ENCODE measurements at places on chromosomes 2 and 18.

GRCh38 chr18:60664736-60665135 lies 292.2 kb upstream of the MC4R start:
- DNase-seq: no peak

DNA sequence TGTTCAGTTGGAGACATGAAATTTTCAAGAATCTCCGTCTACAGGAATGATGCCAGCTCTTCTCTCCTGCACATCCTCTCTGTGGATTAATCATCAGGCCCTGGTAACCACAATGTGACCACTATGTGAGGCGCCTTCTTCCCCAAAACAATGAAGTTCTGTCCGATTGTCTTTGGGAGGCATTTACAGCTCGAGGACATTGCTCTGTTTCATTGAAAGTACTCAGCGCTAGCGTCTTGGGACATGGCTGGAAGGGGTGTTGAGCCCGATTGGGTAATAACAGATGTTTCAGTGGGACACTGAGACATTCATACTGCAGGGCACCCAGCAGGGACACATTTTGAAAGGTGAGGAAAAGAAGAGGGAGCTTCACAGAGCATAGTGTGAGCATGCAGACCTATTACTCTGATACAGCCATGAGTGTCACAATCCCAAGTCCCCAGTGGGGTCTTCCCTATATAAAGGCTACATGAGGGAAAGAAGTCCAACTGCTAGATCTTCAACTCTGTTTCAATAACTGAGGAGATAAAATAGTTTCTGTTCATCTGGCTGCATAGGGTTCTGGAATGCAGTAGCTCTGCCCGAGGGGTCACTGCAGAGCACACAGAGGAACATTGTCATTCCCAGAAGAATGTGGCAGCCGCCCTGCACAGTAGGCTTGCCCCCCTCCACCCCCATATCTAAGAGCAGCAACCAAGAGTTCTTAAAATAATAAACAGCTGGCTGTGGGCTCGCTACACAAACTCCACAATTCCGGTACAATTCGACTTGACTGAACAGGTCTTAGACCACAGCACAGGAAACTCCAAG lies 237.3 kb downstream of the OSR1 start:
- no peak for DNase-seq

- no peak for DNase-seq
Observed at GRCh38 chr2:69026026-69026425, 13.0 kb downstream of the ANTXR1 start.

GRCh38 chr2:218785103-218785502 lies 3.2 kb downstream of the CYP27A1 start:
- no peak for DNase-seq

- no peak for DNase-seq
Observed at GRCh38 chr2:102029952-102030351, 38.2 kb downstream of the IL1R2 start.

- no peak for DNase-seq
Observed at GRCh38 chr2:71608034-71608433, 154.7 kb downstream of the DYSF start.

GRCh38 chr2:213834746-213835145 lies 550.5 kb downstream of the SPAG16 start:
- no peak for DNase-seq

- no peak for DNase-seq
Observed at GRCh38 chr2:57516698-57517340, 529.8 kb upstream of the VRK2 start.

DNA sequence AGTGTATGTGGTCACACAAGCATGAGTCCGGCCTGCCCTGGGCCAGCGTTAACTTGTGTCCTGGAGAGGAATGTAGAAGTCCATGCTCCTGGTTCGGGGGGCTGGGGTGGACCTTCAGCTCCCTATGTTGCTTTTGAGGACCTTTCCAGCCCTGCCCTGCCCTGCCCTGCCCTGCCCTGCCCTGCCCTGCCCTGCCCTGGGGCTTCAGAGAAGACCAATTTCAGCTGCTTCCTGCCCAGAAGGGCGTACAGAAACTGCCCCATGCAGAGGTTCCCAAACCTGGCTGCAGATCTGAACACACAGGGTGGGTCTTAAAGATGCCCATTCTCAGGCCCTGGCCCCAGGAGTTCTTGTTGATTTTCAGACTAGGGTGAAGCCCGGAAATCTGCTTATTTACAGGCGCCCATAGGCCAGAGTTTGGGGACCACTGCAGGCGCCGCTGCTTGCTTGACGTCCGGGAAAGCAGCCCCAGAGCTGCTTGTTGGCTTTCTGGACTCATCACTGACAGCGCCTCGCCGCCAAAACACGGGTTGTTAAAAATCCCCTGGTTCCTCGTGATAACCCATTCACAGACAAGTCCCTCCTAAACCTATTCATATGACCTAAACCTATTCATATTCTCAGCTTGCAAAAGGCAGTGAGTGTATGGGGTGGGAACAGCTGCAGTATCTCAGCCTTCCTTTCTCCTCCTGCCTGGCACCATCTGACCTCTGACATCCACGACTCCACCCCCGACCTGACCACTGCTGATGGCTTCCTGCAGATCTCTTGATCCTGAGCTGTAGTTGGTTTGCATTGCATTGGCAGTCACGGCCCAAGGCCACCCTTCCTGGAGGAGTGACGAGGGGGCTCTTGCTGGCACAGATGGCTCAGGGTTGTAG lies 198.3 kb downstream of the GLI2 start:
- DNase-seq: no peak

- DNase-seq: no peak
Observed at GRCh38 chr18:37487400-37487867, 78.2 kb downstream of the CELF4 start.

DNA sequence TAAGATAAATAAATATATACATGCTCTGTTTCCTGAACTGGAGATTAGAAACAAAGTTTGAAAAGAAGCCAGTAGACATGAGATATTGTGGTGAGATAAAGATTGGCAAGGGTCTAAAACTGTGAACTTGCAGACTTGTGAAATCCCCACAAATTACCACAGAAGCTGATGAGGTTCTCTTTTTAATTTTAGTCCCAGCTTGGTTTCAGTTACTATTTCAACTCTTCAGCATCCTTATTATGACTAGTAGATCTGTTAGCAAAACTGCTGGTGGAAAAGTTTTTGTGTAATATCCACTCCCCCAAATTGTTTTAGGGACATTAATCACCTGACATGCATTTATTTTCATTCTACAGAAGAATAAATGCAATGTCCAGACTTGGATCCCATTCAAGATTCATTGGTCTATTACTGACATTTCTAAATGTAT lies 20.8 kb downstream of the RASGRP3 start:
- DNase-seq: no peak

- no peak for DNase-seq
Observed at GRCh38 chr2:41717839-41718238, 330.0 kb upstream of the PKDCC start.

- no peak for DNase-seq
Observed at GRCh38 chr2:237474442-237474911, 12.6 kb upstream of the MLPH start.

GRCh38 chr18:76620321-76621170 lies 125.5 kb upstream of the ZNF516 start:
- DNase-seq: no peak

GRCh38 chr2:64338910-64339500 lies 115.0 kb upstream of the LGALSL start:
- DNase-seq: no peak

DNA sequence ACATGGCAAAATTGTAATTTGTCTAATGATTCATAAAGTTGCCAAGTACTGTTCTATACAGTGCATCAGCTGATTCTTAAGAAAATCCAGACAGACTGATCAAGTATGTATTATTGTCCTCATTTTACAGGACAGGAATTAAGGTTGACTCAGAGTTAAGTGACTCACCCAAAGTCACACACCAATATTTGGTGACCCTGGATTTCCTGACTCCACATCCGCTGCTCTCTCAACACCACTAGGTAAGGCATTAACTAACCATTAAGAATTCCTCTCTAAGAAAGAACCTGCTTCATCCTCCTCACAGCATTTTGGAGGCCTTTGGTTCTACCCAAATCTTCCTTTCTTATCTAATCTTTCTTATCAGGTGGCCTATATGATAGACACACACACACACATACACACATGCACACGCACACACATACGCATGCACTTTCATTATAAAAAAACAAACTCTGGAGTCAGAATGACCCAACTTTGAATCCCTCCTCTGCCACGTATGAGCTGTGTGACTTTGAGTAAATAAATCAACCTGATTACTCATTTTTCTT lies 150.8 kb downstream of the ANKRD44 start:
- DNase-seq: no peak

- no peak for DNase-seq
Observed at GRCh38 chr2:42929546-42930024, 137.2 kb upstream of the HAAO start.

DNA sequence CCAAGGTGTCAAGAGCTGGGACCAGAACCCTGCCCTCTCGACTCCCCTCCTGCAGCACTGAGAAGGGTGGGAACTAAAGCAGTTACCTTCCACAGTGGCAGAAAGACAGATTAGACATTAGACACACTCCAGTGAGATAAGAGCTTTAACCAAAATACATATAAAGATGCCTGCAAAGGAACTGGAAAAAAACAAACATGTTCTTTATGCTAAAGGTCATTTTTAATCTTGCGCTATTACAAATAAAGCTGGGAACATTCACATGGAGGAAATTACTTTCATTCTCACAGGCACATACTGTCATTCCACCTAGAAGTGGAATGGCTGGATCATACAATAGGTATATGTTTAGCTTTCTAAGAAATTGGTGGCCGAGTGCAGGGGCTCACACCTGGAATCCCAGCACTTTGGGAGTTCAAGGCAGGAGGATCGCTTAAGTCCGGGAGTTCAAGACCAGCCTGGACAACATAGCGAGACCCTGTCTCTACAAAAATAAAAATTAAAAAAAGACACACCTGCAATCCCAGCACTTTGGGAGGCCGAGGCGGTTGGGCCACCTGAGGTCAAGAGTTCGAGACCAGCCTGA lies 41.9 kb downstream of the C2orf76 start:
- DNase-seq: no peak

DNA sequence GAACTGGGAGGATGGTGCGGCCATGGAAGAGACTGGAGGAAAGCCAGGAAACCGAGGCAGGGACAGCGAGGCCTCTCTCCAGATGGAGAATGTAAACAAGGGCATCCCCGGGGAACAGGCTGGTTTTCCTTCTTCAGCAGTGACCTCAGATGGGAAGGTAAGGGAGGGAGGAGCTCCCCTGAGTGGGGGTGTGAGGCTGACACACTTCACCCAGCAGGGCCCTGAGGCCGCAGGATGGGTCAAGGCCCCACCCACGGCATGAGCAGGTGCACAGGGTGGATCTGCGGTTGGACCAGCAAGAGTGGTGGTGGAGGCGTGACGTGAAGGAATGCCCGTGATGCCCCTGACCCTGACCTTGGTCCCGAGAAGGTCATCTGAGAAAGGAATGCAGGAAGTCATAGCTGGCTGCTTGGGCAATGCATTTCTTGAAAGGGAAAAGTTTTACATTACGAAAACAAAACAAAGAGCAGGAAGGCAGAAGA lies 48.1 kb downstream of the ADCY3 start:
- DNase-seq: no peak

GRCh38 chr2:67037655-67038054 lies 359.5 kb upstream of the ETAA1 start:
- DNase-seq: no peak

- DNase-seq: no peak
Observed at GRCh38 chr2:124213977-124214587, 189.0 kb downstream of the CNTNAP5 start.

GRCh38 chr2:2800697-2801096 lies 469.6 kb upstream of the MYT1L start:
- DNase-seq: no peak

- DNase-seq: no peak
Observed at GRCh38 chr2:234211797-234212196, 161.3 kb downstream of the SPP2 start.

DNA sequence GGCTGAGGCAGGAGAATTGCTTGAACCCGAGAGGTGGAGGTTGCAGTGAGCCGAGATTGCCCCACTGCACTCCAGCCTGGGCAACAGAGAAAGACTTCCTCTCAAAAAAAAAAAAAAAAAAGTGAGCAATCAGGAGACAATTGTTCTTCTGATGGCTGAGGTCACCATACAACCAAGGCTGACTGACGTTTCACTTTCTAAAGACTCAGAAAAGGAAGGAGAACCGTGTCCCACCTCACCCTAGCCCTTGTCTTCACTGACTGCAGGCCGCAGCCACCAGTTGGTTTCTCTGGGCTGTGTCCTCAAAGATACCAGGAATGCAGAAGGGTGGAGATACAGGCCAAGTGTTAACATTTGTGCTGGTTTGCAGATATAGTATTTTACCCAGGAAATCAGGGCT lies 7.7 kb upstream of the SLC35F6 start:
- DNase-seq: no peak

GRCh38 chr2:197088694-197089093 lies 162.2 kb upstream of the PGAP1 start:
- DNase-seq: no peak

DNA sequence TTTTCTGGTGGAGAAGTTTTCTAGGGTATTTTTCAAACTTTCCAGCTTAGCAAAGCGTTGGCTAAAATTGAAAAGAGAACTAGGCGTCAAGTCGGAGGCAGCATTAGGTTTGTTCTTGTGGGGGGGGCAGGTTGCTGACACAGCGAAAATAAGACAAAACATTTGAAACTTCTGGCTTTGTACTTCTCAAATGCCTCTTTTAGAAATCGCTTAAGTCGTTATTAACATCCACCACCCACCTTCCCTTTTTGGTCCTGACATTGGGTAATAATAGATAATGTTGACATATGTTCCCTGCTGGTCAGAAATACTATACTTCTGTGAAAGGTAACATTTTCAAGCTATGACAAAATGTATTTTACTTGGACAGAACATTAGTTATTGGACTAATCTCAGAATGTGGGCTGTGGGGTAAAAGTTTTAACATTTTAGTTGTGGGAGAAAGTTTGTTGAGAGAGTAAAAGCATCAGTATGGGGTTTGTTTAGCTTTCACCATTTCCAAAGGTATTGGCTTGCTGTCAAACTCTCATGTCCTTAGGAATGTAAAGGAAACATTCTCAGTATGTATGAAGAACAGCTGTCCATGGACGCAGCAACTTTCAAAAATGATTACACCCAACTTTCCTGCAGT lies 88.1 kb upstream of the ZEB2 start:
- no peak for DNase-seq

GRCh38 chr2:14623237-14623636 lies 9.3 kb upstream of the LRATD1 start:
- DNase-seq: no peak

- no peak for DNase-seq
Observed at GRCh38 chr2:28338046-28338817, 54.4 kb upstream of the FOSL2 start.

- no peak for DNase-seq
Observed at GRCh38 chr18:35876243-35876642, 96.2 kb upstream of the RMP24 start.

GRCh38 chr2:176087330-176088047 lies 3.7 kb upstream of the EVX2 start:
- DNase-seq: no peak
